ENCODE measurements at places on chromosomes 11 and 22.

GRCh38 chr11:62918531-62918930, 2.6 kb downstream of the CHRM1 start:
- DNase-seq = no peak

DNA sequence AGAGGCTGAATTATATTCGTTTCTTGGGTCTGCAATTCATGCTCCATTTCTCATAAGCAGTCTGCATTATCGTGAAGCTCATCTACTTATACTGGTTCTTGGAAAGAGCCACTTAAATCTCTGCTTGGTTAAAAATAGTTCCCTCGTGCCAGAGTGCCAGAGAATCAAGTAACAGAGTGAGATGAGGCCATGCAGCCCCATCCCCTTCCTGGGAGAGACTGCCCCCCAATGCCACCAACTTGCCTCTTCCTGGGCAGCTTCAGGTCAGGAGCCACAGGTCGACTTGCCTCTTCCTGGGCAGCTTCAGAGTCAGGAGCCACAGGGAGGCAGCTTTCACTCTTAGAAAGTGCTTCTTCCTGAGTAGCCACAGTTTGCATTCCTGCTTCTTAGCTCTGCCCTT, 223.9 kb upstream of the ZBED5 start:
- no peak for DNase-seq

DNA sequence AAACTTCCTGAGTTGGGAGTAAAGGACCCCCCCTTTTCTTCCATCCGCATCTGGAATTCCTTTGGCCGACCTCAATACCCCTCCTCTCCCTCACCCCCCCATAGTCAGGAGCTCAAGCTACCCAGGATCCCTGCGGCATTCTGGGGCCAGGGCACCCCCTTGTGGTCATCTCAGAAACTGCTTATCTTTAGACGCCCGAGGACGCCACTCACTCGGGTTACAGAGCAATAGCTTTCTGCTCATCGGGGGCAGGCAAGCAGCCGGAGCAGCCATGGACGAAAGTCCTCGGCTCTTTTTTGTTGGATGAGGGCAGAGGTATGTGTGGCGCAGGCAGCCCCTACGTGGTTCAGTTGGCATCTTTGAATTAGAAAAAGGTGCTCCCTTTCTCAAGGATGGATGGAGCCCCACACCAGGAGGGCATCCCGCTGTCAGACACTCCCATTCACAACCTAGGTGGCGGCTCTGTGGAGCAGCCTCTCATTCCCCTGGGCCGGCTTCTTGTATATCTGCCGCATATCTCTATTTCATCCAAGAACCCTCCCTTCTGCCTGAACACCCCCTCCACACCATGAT, 2.3 kb downstream of the C1QTNF5 start:
- no peak for DNase-seq

DNA sequence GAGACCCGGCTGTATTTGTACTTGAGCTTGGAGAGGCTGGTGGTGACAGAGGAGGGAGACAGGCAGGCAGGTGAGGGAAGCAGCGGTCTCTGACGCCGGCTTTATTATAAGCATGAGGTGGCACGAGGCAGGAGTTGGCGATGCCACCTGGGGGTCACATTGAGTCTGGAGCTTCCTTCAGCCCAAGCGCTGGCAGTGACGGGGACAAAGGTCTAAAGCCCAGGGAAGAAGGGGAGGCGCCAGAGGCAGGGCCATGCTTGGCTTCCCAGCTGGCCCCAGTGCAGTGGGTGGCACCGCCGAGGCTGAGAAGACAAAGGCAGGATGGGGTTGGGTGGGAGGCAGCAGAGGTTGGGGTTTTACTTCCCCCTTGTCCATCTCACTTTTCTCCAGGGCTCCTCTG, 4.5 kb downstream of the FXYD2 start:
- peak; percentile 78 for DNase-seq

DNA sequence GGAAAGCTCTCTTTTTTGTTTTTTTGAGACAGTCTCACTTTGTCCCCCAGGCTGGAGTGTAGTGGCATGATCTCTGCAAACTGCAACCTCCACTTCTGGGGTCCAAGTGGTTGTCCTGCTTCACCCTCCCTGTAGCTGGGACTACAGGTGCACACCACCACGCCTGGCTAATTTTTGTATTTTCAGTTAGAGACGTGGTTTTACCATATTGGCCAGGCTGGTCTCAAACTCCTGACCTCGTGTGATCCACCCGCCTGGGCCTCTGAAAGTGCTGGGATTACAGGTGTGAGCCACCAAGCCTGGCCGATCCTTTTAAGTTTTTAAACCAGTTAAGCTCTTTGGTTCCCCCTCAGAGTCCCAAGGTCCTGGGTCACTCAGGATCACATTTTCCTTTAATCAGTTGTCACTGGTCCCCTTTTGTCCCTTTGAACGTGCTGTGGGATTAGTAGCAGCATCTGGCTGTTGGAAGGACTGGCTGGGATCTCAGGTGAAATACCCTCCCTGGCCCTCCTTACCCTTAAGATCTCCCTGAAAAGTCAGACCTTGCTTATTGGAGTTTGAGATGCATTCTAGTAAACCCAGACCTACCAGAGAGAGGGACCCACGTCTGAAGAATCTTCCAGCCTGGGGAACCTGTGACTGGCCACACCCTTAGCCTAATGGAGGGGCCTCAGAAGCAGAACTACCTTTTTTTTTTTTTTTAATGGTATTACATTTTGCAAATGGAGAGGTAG, 8.1 kb downstream of the MALAT1 start:
- DNase-seq = peak; percentile 94

- DNase-seq = no peak
Measured at GRCh38 chr22:31826443-31826842, 72.6 kb downstream of the DEPDC5 start.

GRCh38 chr11:38543986-38544385, 1946.0 kb upstream of the RAG2 start:
- DNase-seq = no peak

Data from NCI-H2029 treated with DMSO at 0.1 percent for 48 hours (cell line).